ENCODE measurements at places on chromosomes 16 and 17.
A peak's percentile ranks its signal among the peaks of the same experiment; 100 is the strongest.

GRCh38 chr17:75249564-75249963, 11.8 kb downstream of the GGA3 start:
- no peak for DNase-seq

DNA sequence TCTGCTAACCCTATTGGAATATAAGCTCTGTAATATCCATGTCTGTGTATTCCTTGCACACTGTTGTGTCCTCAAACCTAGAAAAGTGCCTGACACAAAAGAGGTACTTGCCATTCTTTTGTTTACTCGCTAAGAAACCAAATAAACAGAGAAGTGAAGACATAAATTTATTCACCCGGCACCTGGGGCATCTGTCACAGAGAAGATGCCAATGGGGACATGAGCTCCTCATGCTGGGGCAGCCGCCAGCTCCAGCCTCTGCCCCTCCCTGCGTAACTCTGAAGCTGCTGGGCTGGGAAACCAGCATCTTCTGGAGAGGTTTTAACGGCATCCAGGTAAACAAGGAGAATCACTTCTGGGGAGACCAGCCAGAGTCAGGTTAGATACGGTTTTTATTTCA, 15.1 kb upstream of the CDRT4 start:
- no peak for DNase-seq

- peak; percentile 59 for DNase-seq
Observed at GRCh38 chr17:50916026-50916707, 50.0 kb upstream of the TOB1 start.

GRCh38 chr17:44903012-44903685, 3.9 kb upstream of the EFTUD2 start:
- no peak for DNase-seq

GRCh38 chr17:2238432-2239169, 65.0 kb downstream of the SMG6 start:
- no peak for DNase-seq

DNA sequence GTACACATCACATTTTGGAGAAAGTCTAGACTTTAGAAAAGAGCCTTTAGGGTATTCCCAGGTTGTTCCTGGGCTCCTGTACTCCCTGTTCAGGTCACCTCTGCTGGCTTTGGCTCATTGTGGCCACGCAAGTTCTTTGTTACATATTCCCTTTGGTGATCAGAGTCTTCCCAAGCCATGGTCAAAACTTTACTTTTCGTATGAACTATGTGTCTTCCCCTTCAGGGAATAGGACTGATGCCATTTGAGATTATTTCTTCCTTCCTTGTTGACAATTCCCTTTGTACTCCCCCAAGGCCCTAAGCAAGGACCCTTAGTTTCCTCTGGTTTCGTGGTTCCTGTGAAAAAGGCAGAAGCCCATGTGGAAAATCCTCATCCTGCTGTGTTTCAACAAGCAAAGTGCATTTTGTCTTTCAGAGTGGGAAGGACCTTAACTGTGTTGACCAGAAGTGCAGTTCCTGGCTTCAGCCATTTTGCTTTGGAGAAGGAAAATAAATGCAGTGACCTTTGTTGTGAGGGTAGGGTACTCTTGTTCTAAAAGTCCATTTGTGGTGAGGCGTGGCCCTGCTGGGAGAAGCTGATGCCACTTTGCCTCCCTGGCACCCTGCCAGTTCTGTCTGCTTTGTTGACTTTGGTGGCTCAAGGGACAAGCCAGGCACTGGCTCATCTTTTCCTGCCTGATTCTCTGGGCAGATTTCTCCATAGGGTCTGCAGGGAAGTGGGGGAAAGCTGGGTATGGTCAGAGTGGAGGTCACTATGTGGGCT, 55.1 kb downstream of the ZNRF1 start:
- DNase-seq: peak; percentile 53

- no peak for DNase-seq
Observed at GRCh38 chr17:67162771-67163170, 82.2 kb downstream of the HELZ start.

DNA sequence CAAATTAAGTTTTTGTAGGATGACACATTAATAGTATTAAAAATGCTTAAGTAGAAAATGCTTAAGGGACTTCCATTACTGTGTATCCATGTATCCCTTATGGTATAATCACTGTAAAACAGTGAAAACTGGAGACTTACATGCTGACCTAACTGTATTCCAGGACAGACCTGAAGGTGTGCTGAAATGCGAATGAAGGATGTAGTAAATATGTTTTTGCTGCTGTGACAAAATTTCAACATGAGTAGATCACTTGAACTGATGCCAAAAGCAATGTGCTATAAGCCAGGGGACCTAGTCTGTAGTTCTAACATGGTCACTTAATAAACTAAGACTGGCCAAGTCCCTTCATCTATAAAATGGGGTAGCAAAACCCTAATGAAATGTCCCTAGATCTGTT, 142.0 kb upstream of the CORO6 start:
- DNase-seq: no peak
